ENCODE measurements at places on chromosomes 2 and 18. TPM values are rescaled to one million over a fixed set of nuclear protein-coding genes. Genes with fewer than 3 reads are reported as not detected.

OTX1 gene
- total RNA-seq = 0.13 TPM

NT5DC4 gene
- total RNA-seq = not detected

- DNase-seq = no peak
Observed at GRCh38 chr2:238730001-238730669, 117.8 kb upstream of the TWIST2 start.

GRCh38 chr2:215692387-215693079 lies 256.7 kb upstream of the FN1 start:
- no peak for DNase-seq

VWA3B gene
- total RNA-seq = not detected

Data from H9 (cell line).